Activated T-cell treated with anti-CD3 and anti-CD28 coated beads, Interleukin-2, amount 50 U/mL, for 1 hour (primary cell): ENCODE measurements at places on chromosomes 1 and 21.

- DNase-seq = no peak
These were observed 64.0 kb downstream of the MEGF6 start for GRCh38 chr1:3547055-3548005.

GRCh38 chr1:233613252-233614172 is at the start of gene KCNK1:
KCNK1 (plus strand) TSS chr1:233614106; CDS start chr1:233614172, 66 bp downstream.
- no peak for DNase-seq

GRCh38 chr21:45304476-45304830 is 16.8 kb upstream of the POFUT2 start:
- DNase-seq = peak; percentile 12

- DNase-seq = no peak
These were observed 40.5 kb downstream of the CNN3 start for GRCh38 chr1:94886361-94886760.

DNA sequence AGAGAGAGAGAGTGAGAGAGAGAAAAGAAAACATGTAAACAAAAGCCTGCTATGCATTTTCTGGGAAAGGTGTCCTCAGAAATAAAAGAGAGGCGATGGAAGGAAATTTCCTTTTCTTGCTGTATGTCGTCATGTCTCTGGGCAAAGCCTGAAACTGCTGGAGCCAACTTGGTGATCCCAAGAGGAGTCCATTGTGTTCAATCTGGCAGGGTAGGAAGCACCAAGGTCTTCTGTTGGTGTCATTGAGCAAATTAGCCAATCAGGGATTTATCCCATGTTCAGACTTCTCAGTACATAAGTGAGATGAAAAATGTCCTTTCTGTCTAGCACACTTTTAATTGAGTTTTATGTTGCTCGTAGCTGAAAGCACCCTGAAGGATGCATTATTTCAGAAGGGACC is 260.0 kb upstream of the KAZN start:
- DNase-seq = no peak

DNA sequence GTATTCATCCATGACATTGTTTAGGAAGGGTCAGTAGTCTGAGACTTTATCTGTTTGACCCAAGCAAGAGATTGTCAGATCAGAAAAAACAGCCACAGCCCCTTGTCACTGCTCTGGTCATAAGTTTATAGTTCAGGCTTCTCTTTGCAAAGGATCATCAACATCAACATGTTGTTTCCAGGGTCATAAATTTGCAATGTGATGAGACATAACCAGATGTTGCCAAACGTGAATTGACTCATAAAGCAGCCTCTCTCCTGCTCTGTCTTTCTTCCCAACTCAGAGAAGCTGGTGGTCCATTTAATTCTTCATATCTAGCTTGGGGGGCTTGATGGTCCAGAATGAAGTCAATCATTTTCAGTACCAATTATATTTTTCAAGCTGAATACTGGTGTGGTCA is 507.2 kb upstream of the PBX1 start:
- no peak for DNase-seq

DNA sequence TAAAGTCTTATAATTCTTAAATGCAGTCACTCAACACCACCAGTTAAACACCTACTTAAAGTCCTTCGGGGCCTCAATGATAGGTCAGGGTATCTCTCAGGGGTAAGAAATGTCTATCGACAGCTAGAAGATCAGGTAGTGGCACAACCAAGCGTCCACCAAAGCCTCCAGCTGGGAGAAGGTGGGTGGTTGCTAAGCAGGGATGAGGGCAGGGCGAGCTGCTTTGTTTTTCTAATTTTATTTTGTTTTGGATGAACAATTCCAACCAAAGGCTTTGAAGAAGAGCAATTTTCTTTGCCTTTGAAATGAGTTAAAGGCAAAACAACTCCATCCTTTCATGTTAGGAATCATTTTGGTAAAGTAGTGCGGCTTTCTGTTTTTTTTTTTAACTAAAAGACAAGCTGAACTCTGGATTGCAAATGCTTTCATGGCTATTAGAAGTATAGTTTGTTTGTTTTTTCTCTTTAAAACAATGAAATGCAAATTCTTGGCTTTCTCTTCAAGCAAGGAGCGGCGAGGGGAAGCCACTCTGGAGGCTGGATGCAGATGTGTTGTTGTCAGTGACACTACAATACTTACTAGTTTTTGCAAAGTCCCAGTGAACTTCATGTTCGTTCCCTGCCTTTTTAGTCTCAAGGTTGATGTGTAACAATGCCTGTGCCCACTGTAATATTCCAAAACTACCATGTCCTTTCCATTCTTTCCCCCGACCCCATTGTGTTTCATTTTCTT is 106.0 kb downstream of the MRPS6 start:
- no peak for DNase-seq

GRCh38 chr1:161019751-161020495 is 1.0 kb downstream of the F11R start:
- DNase-seq = no peak

DNA sequence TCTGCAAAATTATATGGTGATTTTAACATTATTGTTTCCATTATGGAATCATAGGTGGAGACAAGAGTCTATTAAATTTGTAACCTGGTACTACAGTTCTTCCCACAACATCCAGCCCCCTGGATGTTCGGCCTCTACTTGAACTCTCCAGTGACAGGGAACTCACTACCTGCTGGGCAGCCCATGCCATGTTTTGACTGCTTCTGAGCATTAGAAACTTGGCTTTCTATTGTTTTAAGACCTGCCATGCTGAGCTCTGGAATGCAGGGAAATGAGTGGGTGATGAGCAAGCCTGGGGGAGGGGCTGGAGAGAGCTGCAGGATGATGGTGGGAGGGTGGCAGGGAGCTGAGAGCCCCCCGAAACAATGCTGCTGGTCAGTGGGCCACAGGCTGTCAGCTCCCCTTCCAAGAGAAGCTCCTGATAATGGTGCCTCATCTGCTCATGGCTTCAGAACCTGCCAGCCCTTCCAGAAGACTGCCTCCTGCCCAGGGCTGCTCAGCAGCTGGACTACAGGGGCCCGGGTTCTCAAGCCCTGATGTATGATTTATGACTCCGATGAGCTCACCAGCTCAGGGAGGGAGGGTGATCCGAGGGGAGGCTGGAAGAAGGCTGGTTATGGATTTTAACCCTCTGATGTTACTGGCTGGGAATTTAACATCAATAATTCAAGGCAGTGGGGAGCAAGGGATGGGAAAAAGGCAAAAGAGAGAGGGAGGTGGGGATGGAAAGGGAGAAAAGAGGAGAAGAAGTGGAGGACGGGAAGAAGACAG is 205.0 kb downstream of the HIVEP3 start:
- peak; percentile 7 for DNase-seq

DNA sequence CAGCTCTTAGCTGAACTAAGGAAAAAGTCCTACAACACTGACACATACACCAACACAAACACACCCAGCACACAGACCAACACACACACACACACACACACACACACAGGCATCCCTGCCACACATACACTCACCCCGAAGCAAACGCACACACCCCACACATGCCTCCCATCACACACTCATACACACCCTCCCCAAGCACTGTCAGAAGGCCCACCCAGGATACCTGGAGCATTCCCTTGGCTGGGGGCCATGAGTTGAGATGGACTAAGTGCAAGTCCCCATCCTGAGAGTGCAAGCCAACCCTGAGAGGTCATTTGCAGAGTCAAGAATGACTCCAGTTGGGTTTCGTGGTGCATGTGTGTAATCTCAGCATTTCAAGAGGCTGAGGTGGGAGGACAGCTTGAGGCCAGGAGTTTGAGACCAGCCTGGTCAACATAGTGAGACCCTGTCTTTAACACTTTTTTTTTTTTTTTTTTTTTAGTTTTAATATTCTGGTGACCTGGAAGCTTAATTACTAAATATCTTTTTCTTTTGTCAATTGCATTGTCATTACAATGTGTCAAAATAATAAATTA is 117.3 kb downstream of the RHOU start:
- DNase-seq = no peak

- DNase-seq = no peak
These were observed 499.2 kb downstream of the PTPRC start for GRCh38 chr1:199138061-199138460.

DNA sequence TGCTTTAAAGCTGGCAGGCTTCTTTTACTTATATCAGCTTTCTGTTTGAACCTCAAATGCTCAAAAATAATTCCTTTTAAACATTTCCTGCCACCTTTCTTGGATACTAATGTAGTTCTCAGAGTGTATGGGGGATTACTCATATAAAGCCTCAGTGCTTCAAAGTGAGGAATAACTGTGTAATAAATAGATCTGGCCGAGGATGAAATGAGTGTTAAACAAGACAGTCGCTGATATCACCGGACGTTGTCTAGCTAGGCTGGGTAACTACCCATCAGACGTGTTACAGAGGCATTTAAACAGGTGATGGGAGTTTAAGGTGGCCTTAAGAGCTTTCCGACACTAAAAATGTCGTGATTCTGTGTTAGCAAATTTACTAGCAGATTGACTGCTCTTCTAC is 53.1 kb downstream of the VANGL2 start:
- DNase-seq = no peak

- DNase-seq = no peak
These were observed 17.9 kb upstream of the DYRK1A start for GRCh38 chr21:37348664-37349063.

- DNase-seq = no peak
These were observed 4.9 kb upstream of the GJB5 start for GRCh38 chr1:34749992-34750391.

DNA sequence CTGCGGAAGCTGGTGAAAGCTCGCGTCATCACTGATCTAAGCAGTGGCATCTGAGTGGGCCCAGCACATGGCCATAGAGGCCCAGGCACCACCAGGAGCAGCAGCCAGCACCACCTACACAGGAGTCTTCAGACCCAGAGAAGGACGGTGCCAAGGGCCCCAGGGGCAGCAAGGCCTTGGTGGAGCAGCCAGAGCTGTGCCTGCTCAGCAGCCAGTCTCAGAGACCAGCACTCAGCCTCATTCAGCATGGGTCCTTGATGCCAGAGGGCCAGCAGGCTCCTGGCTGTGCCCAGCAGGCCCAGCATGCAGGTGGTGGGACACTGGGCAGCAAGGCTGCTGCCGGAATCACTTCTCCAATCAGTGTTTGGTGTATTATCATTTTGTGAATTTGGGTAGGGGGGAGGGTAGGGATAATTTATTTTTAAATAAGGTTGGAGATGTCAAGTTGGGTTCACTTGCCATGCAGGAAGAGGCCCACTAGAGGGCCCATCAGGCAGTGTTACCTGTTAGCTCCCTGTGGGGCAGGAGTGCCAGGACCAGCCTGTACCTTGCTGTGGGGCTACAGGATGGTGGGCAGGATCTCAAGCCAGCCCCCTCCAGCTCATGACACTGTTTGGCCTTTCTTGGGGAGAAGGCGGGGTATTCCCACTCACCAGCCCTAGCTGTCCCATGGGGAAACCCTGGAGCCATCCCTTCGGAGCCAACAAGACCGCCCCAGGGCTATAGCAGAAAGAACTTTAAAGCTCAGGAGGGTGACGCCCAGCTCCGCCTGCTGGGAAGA is 3.2 kb upstream of the ARTN start:
- DNase-seq = no peak

DNA sequence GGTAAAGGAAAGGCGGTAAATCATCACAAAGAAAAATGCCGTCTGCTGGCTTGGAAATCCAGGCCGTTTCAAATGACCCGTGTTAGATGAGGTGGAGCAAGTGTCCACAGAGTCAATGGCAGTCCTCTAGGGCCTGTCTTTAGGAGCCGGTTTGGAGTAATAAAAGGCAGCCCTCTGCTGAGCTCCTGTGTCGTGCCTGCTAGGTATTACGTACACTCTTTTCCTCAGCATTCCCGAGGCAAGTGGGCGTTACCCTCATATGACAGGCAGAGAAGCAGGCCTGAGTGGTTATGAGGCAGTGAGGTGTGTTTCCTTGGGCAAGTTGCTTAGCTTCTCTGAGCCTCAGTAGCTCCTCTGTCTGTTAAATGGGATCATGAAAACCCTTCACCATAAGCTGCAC is 7.7 kb downstream of the NENF start:
- DNase-seq = no peak

GRCh38 chr21:46151989-46152926 is 3.1 kb downstream of the FTCD start:
- no peak for DNase-seq

- no peak for DNase-seq
These were observed 382.3 kb upstream of the ZRANB2 start for GRCh38 chr1:71463144-71463543.

- no peak for DNase-seq
These were observed 13.3 kb downstream of the RSPO1 start for GRCh38 chr1:37621326-37621870.

DNA sequence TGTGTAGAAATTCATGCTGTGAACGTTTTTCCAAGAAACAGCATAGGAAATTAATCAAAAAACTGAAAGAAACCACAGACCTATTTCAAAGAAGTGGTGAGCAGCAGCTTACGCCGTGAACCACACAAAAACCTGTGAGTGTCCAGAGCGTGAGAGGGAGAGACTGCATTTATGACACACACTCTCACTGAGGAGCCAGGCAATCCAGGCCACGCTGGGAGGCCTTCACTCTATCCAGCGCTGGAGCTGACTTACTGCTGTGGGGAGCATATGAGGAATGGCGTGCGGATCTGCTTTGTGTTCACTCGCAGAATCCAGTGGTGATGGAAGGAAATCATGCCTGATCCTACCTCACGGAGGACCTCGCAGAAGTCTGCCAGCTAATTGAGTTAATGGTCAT is 12.7 kb downstream of the ADAMTS1 start:
- DNase-seq = no peak

DNA sequence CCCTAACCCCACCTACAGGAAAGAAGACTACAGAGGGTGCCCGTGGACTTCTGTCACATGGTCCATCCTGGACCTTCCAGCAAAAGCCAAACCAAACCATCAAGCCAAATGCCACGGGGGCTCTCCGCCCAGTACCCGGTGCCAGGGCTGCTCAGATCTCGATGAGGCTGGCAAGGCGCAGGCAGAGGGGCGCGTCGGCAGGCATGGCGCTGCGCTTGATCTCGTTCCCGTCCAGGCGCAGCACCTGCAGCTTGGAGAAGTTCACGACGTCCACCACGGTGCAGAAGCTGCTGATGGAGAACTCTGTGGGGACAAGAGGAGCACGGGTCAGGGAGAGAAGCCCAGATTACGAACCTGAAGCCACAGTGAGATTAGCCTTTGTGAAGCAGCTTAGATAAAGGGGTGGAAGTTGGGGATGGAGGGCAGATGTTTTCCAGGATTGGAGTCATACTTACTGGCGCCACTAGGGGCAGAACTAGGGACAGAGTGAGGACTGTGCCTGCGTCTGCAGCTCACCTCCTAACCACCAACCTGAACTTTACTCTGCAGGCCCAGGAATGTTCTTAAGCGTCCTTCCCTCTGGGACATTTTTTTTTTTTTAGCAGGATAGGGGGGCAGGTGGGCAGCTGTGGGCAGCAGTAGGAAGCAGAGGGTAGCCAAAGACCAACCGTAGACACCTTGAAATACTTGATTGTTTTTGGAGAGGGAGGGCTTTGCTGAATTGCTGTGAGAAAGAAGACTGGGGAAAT is 8.6 kb downstream of the FMOD start:
- peak; percentile 56 for DNase-seq

GRCh38 chr1:163130225-163130856 is 61.2 kb downstream of the RGS4 start:
- DNase-seq = no peak
